ENCODE measurements at places on chromosomes 2 and 18.

GRCh38 chr18:74532511-74533025 lies 1.7 kb upstream of the CNDP1 start:
- no peak for DNase-seq

DNA sequence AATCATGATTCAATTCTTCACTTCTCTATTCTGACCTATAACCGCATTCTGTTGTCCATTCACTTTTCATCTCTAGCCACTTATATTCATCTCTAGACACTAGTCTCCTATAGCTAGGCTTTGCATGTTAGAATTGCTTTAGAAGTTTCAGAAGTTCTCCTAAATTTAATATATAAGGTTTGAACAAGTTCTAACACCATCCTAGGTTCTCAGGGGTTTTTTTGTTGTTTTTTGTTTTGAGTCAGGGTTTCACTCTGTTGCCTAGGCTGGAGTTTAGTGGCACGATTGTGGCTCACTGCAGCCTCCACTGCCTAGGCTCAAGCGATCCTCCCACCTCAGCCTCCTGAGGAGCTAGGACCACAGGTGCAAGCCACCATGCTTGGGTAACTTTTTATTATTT lies 19.9 kb downstream of the WDSUB1 start:
- no peak for DNase-seq

DNA sequence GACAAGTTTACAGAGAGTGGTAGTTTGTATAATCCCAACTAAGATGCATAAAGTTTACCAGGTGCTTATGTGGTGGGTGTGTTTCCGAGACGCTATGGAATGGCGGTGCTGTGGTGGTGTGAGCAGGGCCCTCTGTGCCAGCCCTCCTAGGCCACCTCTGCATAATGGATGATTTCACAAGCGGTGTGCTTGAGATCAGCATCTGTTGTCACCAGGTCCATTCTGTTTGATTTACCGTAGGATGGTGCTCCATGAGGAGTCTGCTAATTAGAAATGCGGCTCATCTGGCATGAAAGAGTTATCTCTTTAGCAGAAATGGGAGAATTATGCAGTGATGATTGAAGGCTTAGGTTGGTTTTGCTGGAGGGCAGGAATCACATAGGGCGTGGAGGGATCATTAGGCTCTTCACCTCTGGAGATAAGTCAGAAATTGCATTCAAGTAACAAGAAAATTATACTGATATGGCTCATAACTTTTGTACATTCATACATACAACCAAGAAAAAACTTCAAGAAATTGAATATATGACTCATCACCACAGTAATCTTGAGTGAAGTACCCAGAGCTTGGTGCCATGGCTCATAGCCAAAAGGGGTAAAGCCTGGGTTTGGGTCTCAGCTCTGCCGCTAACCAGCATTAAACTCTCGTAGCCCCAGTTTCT lies 41.4 kb downstream of the CRIM1 start:
- no peak for DNase-seq

- no peak for DNase-seq
Measured at GRCh38 chr2:27992787-27993401, 102.4 kb downstream of the BABAM2 start.

DNA sequence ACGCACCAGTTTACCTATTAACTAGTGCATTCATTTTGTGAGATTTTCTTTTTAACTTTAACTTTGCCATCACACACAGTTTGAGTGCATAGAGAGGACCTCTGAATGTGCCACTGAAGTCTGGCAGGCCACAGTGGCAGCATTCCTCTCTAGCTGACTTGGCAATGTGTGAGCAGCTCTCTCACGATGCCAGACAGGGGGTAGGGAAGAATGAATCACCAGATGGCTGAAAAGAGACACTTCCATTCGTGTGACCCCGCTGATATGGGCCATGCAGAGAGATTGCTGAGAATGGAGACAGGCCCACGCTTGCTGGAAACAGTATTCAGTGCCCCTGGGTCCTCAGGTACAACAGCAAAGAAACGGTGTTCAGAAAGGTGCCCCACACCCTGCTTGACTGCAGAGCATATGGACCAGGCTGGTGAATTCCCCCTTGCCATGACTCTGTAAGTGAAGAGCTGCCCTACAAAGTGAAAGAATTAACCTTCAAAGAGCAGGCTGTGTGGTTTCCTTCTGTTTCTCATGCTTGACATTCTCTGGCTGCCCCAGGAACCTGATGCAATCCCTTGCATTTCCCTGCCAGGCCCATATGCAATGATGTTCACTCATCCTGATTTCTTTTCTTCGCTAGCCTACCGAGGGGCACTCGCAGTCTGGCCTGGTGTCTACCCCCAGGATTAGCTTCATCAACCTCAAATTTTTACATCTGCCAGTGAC lies 236.1 kb downstream of the CDH20 start:
- no peak for DNase-seq

DNA sequence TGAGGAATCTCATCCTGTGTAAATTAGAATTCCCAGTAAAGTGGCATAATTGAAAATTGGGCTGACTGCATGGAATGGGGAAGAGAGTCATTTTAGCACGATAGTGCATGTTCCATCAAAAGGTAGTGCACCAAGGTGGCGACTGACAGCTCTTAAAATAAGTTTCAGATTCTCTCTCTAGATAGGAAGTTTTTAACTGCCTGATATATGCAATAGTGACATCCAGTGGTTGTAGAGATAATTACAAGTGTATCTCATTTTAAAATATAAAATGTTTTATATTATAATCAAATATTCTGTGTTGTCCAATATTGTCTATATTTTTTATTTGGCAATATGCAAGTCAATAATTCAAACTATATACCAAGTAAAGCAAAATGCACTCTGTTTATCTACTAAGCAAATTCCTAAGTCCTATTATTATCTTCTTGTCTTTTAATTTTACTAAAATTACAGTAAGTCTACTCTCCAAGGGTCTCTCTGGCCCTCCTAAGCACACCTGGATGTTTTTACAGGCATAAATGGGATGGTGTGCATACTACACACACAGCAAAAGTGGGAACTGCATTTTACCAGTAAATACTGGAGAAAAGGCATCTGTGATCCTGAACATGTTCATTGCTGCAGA lies 397.7 kb upstream of the HNRNPA3 start:
- DNase-seq = no peak

DNA sequence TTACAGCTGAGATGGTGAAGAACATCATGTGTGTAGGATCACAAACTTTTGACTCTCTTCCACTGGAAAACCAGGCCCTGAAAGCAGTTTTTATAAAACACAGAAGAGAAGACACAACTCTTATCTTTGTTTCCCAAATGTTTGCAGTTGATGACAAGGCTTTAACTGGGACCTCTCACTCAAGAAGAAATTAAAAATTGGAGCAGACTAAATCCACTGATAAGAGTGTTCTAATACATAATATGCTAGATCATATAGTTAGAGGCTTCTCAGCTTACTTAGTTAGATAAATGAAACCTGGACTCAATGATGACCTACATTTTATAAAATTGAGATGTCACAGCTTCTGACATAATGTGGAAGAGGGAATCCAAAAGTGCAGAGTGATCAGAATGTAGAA lies 158.3 kb upstream of the WDSUB1 start:
- no peak for DNase-seq

GRCh38 chr2:45879406-45879805 lies 227.9 kb downstream of the PRKCE start:
- DNase-seq = no peak

DNA sequence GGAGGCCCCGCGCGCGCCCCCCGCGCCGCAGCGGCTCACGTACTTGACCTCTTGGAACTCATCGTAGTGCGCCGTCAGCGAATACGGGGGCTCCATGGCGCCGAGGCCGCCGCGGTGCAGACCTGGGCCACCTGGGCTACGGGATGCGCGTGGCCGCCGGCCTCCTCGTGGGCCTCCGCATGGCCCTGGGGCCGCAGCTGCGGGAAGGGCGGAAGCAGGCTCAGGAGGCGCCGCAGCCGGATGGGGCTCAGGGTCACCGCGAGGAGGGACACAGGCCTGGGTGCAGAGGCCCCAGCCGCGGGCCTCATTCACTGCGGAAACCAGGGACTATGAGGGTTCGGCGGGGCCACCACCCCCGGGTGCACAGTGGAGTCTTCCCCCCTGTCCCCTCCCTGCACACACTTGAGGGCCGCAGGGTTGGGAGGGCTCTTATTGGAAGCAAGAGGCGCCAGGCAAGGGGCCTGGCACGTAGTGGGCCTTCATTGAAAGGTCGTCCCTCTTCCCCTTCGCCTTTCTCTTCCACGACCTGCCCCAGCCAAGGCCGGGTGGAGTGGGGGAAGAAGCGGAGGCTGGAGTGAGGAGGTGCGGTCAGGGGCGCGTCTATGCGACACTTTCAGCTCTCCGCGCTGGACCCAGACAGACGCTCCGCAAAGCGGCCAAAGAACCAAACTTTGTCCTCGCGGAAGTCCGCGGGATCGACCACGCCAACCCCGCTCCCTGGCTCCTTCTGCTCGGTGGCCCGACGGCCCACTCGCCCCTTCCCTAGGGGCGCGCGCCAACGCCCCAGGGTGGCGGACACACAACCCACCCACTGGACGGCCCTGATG lies 863 bp downstream of the ECEL1 start:
- DNase-seq = no peak

DNA sequence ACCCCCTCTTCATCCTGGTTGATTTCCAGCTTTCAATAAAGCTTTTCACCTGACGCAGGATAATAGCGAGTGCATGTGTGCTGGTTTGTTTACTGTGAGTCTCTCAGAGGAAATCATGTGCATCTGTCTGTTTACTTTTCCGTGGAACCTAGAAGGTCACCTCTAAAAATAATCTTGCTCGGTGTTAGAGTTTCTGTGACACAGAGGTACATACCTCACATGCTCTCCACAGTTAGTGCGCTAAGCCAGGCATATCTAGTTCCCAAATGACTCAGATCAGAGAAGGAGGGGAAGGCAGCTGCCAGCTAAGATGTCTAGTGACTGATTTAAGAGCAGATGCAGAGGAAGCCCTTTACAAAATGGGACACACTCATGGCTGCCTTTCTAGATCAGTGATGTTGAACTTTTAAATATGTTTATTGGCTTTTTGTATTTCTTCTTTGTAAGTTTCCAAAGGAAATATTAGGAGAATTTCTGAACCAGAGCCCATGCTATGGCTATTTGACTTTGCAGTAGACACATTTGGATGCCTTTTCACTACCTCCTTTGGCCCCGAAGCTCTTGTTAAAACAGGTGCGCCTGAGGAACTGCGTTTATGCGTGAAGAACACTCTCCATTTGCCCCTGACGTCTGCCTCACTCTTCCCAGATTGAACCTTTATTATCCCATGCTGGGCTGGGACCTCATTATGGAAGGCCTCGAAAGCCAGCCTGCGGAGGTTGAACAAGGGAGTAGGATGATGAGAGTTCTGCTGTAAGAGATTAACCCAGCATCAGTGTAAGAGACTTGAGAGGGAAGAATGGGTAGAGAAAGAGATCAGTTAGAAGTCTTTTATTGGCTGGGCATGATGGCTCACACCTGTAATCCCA lies 145.6 kb downstream of the FAM161A start:
- no peak for DNase-seq

DNA sequence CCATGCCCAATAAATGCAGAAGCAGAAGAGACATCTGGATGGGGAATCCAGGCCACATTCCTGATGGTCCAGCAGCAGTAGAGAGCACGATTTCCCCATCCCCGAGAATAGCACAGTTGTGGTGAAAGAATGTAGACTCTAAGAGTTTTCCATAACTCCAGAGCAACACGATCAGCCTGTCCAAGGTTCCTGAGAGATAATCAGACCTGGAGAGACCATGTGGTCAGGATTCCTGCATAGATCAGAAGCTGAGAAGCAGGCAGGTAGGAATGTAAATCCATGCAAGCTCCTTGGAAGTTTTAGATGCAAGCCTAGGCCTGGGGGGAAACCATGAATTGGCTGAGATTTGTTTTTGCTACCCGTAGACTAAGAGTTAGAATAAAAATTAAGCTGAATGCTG lies 34.2 kb upstream of the PTPRM start:
- no peak for DNase-seq

DNA sequence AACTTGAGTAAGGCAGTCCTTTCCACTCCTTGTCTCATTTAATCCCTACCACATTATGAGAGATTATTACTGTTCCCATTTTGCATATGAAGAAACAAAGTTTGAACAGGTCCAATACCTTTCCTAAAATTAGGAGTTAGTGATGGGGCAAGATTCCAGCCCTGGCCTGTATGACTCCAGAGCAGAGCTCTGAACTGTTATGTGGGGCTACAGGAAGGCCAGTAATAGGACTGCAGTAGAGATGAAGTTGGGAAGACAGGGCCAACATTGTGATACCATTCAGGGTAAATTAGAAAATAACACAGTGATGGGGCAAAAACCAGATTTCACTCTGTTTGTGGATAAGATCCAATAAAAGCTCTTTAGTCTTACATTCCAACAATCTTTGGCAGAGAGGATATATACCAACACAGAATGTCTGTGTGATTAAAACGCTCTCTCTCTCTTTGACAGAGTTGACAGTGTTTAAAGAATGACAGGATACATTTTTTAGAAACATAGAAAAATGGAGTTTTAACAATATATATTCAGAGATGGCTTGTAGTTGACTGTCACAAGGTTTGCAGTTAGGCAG lies 22.7 kb downstream of the KATNAL2 start:
- no peak for DNase-seq

GRCh38 chr2:40346535-40347354 lies 105.1 kb downstream of the SLC8A1 start:
- DNase-seq = no peak

DNA sequence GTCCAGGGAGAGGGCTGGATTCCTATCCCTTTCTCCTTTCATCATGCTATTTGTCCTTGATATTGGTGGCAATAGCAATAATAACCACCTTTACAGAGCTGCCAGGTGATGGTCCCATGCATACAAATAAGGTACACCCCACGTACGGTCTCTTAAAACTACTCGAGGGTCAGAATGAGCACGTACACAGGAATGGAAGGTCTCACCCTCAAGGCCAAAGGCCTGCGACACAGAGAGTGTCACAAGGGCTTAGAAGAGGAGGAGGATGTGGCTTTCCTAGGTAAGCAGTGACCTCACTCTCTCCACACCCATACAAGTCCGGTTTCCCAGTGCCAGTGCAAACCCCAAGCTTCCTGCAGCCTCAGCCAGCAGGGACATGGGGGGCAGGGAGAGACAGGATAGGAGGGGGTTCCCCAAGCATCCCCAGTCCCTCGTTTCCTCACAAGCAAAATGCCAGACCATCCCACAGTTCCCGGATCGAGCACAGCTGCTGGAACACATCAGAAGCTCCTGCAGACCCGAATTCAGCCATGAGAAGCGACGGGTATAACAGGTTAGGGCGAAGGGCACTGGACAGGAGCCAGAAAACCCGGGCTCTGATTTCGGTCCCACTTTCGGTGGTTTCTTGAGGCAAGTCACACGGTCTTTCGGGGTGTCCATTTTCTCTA lies 49.2 kb downstream of the PLB1 start:
- no peak for DNase-seq

DNA sequence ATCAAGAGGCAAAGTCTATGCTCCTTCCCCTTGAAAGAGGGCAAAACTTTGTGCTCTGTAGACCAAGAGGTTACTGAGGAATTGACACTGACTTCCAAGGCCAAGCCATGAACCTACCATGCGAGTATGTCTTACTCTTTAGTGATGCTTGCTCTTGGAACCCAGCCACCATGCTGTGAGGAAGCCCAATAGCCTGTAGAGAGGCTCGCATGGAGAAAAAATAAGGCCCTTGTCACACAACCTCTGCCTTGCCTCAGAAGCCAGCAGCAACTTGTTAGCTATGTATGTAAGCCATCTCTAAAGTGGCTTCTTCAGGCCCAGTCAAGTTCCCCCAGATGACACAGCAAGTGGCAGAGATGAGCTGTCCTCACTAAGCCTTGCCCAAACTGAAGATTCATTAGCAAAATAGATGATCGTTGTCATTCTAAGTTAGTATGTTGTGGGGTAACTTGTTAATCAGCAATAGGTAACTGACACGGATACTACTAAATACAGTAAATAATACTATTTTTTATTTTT lies 66.1 kb upstream of the RGPD5 start:
- no peak for DNase-seq

- no peak for DNase-seq
Measured at GRCh38 chr2:792687-793086, 115.5 kb upstream of the TMEM18 start.

All from stimulated activated CD8-positive, alpha-beta memory T cell treated with anti-CD3 and anti-CD28 coated beads, Interleukin-15, amount 100 ng/mL, for 1 hour (primary cell).